ENCODE measurements at places on chromosomes 5 and 9.

DNA sequence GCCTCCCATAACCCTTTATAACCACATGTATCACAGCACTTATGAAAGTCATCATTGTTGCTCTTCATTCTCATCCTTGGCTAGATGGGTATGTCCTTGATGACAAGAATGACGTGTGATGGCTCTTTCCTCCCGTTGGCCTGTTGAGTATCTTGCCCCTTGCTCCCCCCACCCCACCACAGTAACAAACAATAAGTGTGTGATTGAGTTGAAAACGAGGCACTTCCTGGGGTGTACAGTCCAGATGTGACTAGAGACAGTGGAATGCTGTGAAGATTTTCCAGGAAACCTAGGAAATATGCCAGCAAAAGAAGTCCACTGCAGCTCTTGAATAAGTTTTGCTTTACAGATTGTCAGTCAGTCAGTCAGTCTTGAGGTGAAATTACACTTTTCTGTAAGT lies 262.5 kb downstream of the ELAVL2 start:
- no peak for DNase-seq

- DNase-seq: no peak
Measured at GRCh38 chr9:92963831-92964606, 16.7 kb downstream of the FGD3 start.

DNA sequence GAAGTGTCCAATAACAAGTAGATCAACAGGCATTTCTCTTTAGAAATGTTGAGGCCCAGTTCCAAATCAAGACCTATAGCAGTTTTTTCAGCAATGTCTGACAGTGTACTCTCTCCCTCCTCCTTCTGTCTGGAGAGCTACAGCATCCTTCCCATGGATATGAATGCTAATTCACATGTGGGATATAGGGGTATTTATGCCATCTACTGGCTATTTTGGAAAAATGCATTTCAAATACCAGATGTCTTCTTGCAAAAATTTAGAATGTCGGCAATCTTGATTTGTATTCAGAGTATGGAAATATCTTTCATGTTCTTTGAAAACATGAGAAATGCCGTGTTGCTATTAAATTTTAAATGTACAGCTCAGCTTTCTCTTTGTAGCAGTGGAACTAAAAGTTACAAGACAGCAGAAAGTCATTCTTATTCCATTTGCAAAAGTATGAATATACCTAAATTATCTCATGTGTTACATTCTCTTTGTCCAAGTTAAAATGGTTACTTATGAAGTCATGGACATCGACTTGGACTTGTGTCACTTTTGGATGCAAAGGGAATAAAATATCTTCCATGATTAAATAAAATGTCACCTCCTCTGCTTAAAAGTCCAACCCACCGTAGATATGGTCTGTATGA lies 647.8 kb downstream of the TAF11L14 start:
- DNase-seq: peak; percentile 60

- no peak for DNase-seq
Measured at GRCh38 chr5:59445741-59446140, 447.8 kb downstream of the PDE4D start.

- no peak for DNase-seq
Measured at GRCh38 chr5:71907608-71908145, 188.6 kb downstream of the CARTPT start.

Data from NCI-H774 (cell line).